ENCODE measurements at places on chromosomes 16 and 17.

- no peak for DNase-seq
Measured at GRCh38 chr17:34565713-34566112, 13.7 kb upstream of the TMEM132E start.

DNA sequence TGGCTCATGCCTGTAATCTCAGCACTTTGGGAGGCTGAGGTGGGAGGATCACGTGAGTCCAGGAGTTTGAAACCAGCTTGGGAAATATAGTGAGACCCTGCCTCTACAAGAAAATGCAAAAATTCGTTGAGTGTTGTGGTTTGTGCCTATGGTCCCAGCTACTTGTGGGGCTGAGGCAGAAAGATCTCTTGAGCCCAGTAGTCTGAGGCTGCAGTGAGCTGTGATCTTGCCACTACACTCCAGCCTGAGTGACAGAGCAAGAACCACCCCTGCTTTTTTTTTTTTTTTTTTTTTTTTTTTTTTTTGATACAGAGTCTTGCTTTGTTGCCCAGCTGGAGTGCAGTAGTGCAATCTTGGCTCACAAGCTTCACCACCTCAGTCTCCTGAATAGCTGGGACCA, 34.0 kb downstream of the ITGB3 start:
- no peak for DNase-seq

GRCh38 chr17:511001-511698, 158.5 kb upstream of the RPH3AL start:
- no peak for DNase-seq

- DNase-seq, result no peak
Measured at GRCh38 chr16:5971924-5972323, 874.3 kb upstream of the EEF2KMT start.

- DNase-seq, result no peak
Measured at GRCh38 chr16:51391798-51392511, 240.9 kb upstream of the SALL1 start.
